ENCODE measurements at places on chromosomes 2 and 18. TPM values are rescaled to one million over a fixed set of nuclear protein-coding genes. Genes with fewer than 3 reads are reported as not detected.

SLC19A3 gene
- 2.8 TPM for total RNA-seq

TDRD15 gene
- 0.06 TPM for total RNA-seq

STARD6 gene
- not detected for total RNA-seq

RESP18 gene
- total RNA-seq: not detected

GKN1 gene
- total RNA-seq: not detected

SH3BP4 gene
- total RNA-seq: 27.6 TPM

PELI1 gene
- total RNA-seq: 38.0 TPM

PSMG2 gene
- total RNA-seq: 62.0 TPM

GALNT3 gene
- total RNA-seq: 2.0 TPM

C2orf66 gene
- total RNA-seq: 0.19 TPM

ACTG2 gene
- total RNA-seq: 416 TPM

FSHR gene
- not detected for total RNA-seq

ASB18 gene
- not detected for total RNA-seq

MYO5B gene
- 1.2 TPM for total RNA-seq

CD8A gene
- total RNA-seq: 3.9 TPM

CNDP1 gene
- not detected for total RNA-seq

FOXD4L1 gene
- 0.27 TPM for total RNA-seq

DNA sequence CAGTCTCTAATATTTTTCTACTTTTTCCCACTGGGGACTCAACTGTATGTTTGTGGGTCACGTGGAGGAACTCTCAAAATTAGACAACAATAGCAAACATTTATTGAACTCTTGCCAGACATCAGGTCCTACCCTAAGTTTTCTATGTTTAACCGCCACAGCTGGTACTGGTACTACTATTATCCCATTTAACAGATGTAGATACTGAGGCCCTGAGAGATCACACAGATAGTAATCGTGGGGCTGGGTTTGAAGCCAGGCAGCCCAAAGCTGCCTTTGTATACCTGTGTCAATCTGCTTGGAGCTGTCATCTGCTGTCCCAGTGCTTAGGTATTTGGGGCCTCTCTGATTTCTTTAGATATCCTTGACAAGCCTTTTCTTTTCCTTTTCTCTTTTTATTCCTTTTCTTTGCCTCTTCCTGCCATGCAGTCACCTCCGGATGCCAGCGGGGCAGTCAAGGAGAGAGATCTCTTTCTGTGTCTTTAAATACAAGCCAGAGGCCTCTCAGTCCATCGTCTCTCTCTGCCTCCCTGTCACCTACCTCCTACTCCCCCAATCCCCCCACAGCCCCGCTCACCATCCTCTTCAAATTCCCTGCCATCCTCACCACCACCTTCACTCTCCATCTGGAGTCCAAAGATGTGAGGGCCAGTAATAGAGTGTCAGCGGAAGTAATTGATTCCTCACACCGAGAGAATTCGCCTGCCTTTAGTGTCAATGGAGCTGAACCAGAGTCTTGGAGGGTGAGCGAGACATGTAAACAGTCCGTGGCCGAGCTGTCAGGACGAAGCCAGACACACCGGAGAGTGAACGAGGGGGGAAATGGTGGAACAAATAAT, 23.4 kb downstream of the NRP2 start:
- no peak overlapping the region for H3K4me3 ChIP-seq
- H3K27ac ChIP-seq: peak overlapping the region; percentile 75
- DNase-seq: no peak
- H3K36me3 ChIP-seq: no peaks in the 10 kb centered on the region
- no peaks in the 10 kb centered on the region for H3K27me3 ChIP-seq

DNA sequence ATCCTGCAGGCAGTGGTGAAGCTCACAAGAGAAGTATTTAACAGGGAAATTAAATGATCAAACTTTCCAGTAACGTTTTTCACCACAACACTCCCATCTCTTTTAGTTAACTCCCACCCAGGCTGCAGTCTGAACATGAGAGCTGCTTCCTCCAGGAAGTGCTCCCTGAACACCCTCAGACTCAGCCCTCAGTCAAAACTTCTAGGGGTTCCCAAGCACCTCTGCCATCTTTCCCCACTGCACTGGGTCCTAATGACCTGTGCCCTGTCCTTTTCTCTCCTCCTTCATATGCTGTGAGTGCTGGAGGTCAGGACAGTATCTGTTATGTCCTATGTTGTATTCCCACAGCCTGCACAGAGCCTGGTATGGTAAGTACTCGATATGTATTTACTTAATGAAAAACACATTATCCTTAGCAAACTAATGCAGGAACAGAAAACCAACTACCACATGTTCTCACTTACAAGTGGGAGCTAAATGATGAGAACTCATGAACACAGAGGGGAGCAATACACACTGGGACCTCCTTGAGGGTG, 49.2 kb upstream of the ASPRV1 start:
- H3K27ac ChIP-seq: no peak overlapping the region
- no peaks in the 10 kb centered on the region for H3K36me3 ChIP-seq
- no peak overlapping the region for H3K4me3 ChIP-seq
- H3K27me3 ChIP-seq: no peaks in the 10 kb centered on the region

DNA sequence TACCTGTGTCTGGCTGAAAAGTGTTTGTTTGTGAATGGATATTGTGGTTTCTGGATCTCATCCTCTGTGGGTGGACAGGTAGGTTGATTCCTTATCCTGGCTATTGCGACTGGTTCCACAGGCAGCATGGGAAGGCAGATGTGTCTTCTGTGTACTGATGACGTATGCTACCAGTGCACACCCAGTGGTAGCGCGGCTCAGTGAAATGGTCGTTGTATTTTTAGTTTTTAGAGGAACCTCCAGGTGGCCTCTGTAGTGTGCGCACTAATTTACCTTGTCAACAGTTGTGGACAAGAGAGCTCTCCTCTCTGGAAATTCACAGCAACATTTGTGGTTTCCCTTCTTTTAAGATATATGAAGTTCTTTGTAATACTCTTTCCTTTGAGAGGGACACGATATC, 52.5 kb downstream of the CCDC74A start:
- no peak overlapping the region for H3K27ac ChIP-seq
- no peak overlapping the region for H3K4me3 ChIP-seq
- no peaks in the 10 kb centered on the region for H3K36me3 ChIP-seq
- no peak for DNase-seq
- no peaks in the 10 kb centered on the region for H3K27me3 ChIP-seq

- no peak overlapping the region for H3K27ac ChIP-seq
- no peaks in the 10 kb centered on the region for H3K27me3 ChIP-seq
- no peak for DNase-seq
These were observed 1.1 kb downstream of the LMAN1 start for GRCh38 chr18:59357928-59358327.

GRCh38 chr18:11653521-11653920, 35.5 kb upstream of the GNAL start:
- H3K27ac ChIP-seq: no peak overlapping the region
- H3K4me1 ChIP-seq: no peaks in the 10 kb centered on the region
- H3K4me3 ChIP-seq: no peak overlapping the region
- H3K36me3 ChIP-seq: no peaks in the 10 kb centered on the region

DNA sequence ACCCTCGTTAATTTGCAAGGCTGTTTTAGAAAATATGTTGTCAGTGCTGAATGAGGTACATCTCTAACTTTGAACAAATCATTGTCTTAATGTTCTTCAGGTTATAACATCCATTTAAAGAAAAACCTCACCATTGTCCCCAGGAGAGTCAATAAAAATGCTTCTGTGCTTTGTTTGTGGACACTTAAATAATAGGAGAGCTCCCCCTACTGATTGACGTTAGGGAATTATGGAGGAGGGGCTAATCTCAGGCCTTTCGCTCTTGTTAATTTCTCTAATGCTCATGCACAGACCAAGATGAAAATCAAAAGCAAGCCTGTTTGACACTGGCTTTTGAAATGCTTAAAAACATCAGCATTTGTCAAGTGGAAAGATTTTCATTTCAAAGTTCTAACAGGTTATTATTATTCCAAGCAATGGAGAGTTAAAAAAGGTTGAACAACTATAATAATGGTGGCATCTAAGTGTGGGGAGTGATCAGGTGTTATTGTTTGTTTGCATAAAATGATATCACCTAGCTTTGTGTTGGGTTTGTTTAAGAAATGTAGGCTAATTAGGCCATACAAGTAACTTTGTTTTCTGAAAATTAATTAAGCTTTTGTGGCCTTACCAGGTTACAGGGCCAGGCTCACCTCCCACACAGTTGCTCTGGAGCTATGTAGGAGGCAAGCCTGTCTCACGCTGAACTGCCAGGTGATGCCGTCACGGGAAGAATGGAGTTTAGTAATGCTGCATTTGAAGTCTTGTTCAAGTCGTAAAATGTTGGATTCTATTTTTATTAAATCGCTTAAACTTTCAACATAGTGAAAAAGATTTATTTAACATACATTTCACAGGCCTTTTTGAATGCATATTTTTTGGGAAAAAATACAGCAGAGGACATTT, 51.7 kb upstream of the SMIM21 start:
- H3K27me3 ChIP-seq: no peaks in the 10 kb centered on the region
- no peak overlapping the region for H3K27ac ChIP-seq
- H3K4me3 ChIP-seq: no peak overlapping the region
- no peaks in the 10 kb centered on the region for H3K4me1 ChIP-seq

- H3K4me1 ChIP-seq: peaks cover 4% of the 10 kb centered on the region
- H3K27ac ChIP-seq: no peak overlapping the region
- no peaks in the 10 kb centered on the region for H3K27me3 ChIP-seq
- DNase-seq: no peak
- no peak overlapping the region for H3K4me3 ChIP-seq
These were observed 35.0 kb downstream of the RTN4 start for GRCh38 chr2:55014962-55015939.

GRCh38 chr2:18927525-18928232, 338.3 kb upstream of the NT5C1B start:
- no peaks in the 10 kb centered on the region for H3K4me1 ChIP-seq
- no peaks in the 10 kb centered on the region for H3K27me3 ChIP-seq
- no peaks in the 10 kb centered on the region for H3K36me3 ChIP-seq
- DNase-seq: no peak

DNA sequence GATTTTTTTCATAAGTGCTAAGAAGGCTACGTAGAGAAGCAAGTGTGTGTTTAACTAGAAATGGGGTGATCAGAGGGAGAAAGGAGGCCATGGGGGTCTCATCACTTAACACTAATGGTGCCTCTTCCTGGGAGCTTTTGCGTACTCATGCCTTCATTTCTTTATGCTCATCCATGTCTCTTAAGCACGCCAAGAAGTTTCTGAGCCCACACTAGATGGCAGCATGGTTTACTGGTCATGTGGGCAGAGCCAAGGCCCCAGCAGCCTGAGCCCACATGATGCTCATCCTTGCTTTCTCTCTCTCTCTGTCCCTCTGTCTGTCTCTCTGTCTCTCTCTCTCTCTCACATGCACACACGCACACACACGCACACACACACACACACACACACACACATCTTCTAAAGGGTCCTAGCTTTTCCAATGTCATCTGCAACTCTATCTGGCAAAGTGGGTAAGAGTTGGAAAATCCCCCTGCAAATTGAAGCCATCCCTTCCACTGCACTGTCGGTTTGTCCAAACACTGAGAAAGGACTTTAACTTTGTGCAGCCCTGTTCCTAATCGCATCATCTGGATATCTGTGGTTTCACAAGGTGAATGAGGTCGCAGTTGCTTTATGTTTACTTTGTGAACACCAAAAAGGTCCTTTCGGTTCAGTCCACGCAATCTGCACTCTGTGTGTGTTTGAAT, 137.1 kb upstream of the CCDC68 start:
- H3K4me3 ChIP-seq: no peak overlapping the region
- H3K27ac ChIP-seq: no peak overlapping the region
- no peaks in the 10 kb centered on the region for H3K27me3 ChIP-seq
- no peaks in the 10 kb centered on the region for H3K36me3 ChIP-seq
- no peaks in the 10 kb centered on the region for H3K4me1 ChIP-seq

GRCh38 chr18:10275486-10275885, 178.9 kb upstream of the APCDD1 start:
- H3K4me1 ChIP-seq: no peaks in the 10 kb centered on the region
- no peak for DNase-seq
- no peaks in the 10 kb centered on the region for H3K27me3 ChIP-seq
- H3K36me3 ChIP-seq: no peaks in the 10 kb centered on the region

GRCh38 chr2:185668710-185669109, 69.9 kb upstream of the FSIP2 start:
- DNase-seq: no peak
- no peaks in the 10 kb centered on the region for H3K27me3 ChIP-seq
- no peaks in the 10 kb centered on the region for H3K4me1 ChIP-seq
- H3K36me3 ChIP-seq: no peaks in the 10 kb centered on the region

- no peaks in the 10 kb centered on the region for H3K27me3 ChIP-seq
- no peak for DNase-seq
- no peaks in the 10 kb centered on the region for H3K4me1 ChIP-seq
- H3K4me3 ChIP-seq: no peak overlapping the region
- no peak overlapping the region for H3K27ac ChIP-seq
These were observed 1621.3 kb downstream of the SUCLG1 start for GRCh38 chr2:82837588-82838304.

- no peak within 1 kb of the TSS for H3K27ac ChIP-seq
- no peaks in the 10 kb centered on the region for H3K27me3 ChIP-seq
- peak; percentile 89 for DNase-seq
- H3K4me3 ChIP-seq: no peak within 1 kb of the TSS
These were observed at the start of gene PSD4 for GRCh38 chr2:113173542-113174375. PSD4 (plus strand) TSS chr2:113173971; CDS start chr2:113182457, 8,486 bp downstream.

- H3K36me3 ChIP-seq: no peaks in the 10 kb centered on the region
- DNase-seq: no peak
- peaks cover 7% of the 10 kb centered on the region for H3K4me1 ChIP-seq
- no peak overlapping the region for H3K27ac ChIP-seq
These were observed 50.1 kb downstream of the SPRED2 start for GRCh38 chr2:65382323-65382722.

- no peak for DNase-seq
- H3K4me3 ChIP-seq: no peak overlapping the region
- no peaks in the 10 kb centered on the region for H3K36me3 ChIP-seq
- no peaks in the 10 kb centered on the region for H3K4me1 ChIP-seq
- no peaks in the 10 kb centered on the region for H3K27me3 ChIP-seq
These were observed 100.8 kb upstream of the TFPI start for GRCh38 chr2:187655001-187655400.

Measured in aorta (tissue), 5 donors.